ENCODE measurements at places on chromosomes 6 and 20.

GRCh38 chr20:37295595-37295994, 6.1 kb downstream of the MANBAL start:
- no peak for DNase-seq

- no peak for DNase-seq
Observed at GRCh38 chr20:43408848-43409576, 48.7 kb upstream of the SRSF6 start.

GRCh38 chr20:4688305-4688704, 33.4 kb upstream of the PRND start:
- no peak for DNase-seq

DNA sequence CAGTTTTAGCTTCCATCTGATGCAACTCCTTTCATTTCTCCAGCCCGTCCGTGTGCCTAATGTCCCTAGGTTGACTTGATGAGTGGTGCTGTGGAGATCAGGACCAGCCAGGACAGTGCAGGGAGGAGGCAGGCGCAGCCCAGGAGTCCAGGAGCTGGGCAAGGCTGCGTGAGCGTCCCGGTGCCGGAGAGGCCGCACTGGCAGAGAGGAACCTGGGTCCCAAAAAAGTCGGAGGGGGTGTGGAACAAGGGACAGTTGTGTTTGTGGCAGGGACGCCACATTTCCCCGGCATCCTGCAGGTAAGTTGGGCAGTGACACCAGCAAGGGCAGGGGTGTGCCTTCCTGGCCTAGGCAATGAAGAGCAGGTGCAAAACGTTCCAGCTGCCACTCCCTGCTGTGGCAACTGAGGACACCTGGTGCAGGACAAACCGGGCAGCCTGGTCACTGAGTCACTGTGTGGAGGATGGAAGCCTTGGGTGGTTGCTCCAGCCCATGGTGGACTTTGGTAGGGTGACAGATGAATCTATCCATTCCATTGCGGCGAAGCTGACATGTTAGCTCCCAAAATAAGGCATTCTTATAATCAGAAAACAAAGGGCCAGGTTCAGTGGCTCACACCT, 53.2 kb downstream of the RAMACL start:
- no peak for DNase-seq

DNA sequence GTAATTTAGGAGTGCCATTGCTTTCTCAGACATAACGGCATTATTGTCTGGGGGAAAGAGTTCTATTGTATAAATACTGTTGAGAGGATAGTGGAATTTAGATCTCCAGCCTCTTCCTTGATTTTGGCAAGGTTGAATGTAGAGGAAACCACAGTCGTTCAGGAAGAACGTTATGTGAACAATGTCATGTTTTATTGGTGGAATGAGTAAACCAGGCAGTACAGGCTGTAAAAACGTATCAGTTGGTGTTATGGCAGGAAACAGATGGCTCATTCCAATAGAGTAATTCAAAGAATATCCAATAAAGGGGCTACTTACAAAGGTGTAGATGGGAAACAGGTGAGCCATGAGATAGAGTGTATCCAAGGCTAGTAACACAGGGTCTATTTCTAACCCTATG, 123.6 kb upstream of the SLC35B3 start:
- DNase-seq = no peak

Data from activated CD8-positive, alpha-beta memory T cell treated with anti-CD3 and anti-CD28 coated beads for 4 hours (primary cell).